Cortex of kidney (tissue), 1 donor: ENCODE measurements at places on chromosomes 4 and X.
A peak's percentile ranks its signal among the peaks of the same experiment; 100 is the strongest.

GRCh38 chrX:20217906-20218305 is 48.8 kb downstream of the RPS6KA3 start:
- no peak for DNase-seq

GRCh38 chrX:2449135-2449886 is 51.5 kb downstream of the DHRSX start:
- no peak for DNase-seq

DNA sequence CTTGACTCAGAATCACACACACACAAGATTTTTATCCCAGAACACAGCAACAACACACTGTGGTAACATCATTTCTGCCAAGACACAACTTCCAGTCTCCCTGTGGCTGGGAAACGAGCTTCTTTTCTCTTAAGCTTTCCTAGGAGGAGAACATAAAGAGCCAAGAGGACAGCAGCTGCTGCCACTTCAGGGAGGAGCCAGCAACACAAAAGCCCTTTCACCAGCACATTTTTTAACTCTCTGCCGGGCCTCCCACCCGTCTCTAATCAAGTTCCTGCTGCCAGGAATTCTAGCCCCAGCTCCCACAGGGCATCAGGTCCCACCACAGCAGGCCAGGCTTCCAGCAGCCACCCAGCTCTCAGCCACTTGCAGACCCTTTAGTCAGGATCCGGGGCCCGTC is 22.4 kb downstream of the FAT1 start:
- no peak for DNase-seq

- DNase-seq = no peak
These were observed 17.0 kb downstream of the LAMP2 start for GRCh38 chrX:120452131-120452530.

DNA sequence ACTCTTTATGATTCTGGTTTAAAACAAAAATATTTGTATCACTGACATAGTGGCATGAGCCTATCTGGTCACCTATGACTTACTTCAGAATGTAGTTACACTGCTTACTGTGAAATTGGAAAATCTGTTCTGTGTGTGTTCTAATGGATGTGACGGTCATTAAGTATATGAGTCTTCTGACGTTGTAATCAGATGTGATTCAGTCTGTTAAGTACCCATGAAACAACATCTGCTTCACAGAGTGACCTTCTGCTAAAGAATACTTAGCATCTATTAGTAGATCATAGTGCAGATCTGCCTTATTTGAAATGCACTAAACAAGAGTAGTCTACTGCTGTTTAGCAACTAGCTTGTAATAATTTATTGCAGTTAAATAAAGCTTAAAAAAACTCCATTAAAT is 317.1 kb downstream of the DCTD start:
- no peak for DNase-seq

- DNase-seq = no peak
These were observed at the start of gene GPR143 for GRCh38 chrX:9765737-9766097. Gene GPR143, minus strand, starts transcription at chrX:9765847. Its CDS starts 30 bp downstream, at chrX:9765817.

DNA sequence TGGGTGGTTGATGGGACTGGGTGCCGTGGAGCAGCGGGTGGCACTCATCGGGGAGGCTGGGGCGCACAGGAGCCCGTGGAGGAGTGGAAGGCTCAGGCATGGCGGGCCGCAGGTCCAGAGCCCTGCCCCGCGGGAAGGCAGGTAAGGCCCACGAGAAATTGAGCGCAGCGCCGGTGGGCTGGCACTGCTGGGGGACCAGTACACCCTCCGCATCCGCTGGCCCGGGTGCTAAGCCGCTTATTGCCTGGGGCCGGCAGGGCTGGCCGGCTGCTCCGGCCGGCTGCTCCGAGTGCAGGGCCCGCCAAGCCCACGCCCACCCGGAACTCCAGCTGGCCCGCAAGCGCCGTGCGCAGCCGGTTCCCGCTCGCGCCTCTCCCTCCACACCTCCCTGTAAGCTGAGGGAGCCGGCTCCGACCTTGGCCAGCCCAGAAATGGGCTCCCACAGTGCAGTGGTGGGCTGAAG is 85.1 kb upstream of the FAT4 start:
- no peak for DNase-seq

DNA sequence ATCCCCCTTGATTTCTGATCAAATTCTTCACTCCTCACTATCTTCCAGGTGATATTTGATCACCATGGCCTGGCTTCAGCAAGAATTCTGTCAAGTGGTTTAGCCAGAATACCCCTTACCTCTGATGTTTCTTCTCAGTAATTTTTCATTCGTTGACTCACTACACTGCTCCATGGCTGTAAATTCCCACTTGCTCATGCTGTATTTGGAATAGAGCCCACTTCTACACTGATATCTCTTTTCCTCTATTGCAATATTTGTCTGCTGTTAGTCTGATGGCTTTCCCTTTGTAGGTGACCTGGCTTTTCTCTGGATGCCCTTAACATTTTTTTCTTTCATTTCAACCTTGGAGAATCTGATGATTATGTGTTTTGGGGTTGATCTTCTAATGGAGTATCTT is 73.9 kb upstream of the DIPK2B start:
- DNase-seq = no peak

GRCh38 chrX:118780911-118781310 is 42.7 kb upstream of the ZCCHC12 start:
- DNase-seq = no peak

GRCh38 chr4:14254252-14254651 is 626.7 kb upstream of the BOD1L1 start:
- no peak for DNase-seq

- no peak for DNase-seq
These were observed 134.4 kb downstream of the AFF1 start for GRCh38 chr4:87069037-87069742.

DNA sequence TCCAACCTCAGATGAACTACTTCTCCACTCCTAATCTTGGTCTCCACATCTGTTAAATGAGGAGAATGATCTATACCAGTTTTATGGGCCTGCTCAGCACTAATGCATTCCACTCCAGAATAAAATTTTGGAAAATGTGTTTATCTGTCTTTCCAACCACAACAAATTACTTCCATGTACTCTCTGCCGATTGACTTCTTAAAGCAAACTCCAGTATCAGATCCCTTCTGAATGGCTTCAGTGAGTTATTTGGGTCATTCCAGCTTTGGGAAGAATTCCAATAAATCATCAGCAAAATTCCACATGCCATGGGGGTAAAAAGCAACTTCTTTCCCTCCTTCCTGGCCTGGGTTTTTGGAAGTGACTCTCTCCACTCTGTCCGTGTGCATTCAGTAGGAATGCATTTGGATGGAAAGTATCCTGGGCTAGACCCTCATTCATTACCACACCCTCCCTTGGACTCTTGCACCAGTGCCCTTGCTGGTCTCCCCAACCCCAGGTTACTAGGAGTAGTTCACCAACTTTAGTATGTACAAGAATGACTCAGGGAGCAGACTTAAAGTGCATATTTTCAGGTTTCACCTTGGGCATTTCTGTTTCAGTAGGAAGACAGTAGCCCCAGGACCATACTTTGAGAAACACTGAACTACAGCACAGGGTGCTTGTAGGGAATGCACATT is 15.4 kb upstream of the ADH6 start:
- no peak for DNase-seq

GRCh38 chr4:111618908-111619307 is 526.3 kb upstream of the FAM241A start:
- no peak for DNase-seq

- DNase-seq = peak; percentile 4
These were observed at the start of gene CLCN4 for GRCh38 chrX:10156199-10157031. Gene CLCN4, plus strand, starts transcription at chrX:10156975. Its CDS starts 28,058 bp downstream, at chrX:10185033.

GRCh38 chrX:15087747-15088146 is 182.1 kb downstream of the ASB9 start:
- DNase-seq = no peak

DNA sequence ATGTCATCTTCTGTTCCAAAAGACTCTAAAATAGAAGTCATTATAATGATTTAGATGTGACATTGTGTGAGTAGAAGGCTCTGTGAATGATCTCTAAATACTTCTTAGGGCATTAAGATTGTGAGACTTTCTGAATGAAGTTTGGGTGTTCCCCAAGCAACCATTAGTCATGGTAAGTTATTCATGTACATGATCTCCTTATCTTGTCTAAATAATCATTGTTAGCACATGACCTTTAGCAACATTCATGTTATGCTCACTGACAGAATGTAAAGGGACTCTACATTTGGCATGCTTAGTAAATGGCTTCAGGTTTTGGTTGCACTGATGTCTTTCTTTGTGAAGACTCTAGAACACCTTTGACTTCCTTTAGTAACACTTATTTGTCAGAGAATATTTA is 140.8 kb upstream of the AGA start:
- DNase-seq = no peak

GRCh38 chr4:169286562-169287301 is 16.0 kb upstream of the SH3RF1 start:
- DNase-seq = no peak

- DNase-seq = no peak
These were observed 56.5 kb downstream of the SNX25 start for GRCh38 chr4:185265942-185266341.

GRCh38 chrX:42128020-42128419 is 204.7 kb upstream of the CASK start:
- no peak for DNase-seq

GRCh38 chr4:147480891-147481576 is at the start of gene EDNRA:
Gene EDNRA, plus strand, starts transcription at chr4:147481097. Its CDS starts 4,585 bp downstream, at chr4:147485682.
- DNase-seq = no peak

DNA sequence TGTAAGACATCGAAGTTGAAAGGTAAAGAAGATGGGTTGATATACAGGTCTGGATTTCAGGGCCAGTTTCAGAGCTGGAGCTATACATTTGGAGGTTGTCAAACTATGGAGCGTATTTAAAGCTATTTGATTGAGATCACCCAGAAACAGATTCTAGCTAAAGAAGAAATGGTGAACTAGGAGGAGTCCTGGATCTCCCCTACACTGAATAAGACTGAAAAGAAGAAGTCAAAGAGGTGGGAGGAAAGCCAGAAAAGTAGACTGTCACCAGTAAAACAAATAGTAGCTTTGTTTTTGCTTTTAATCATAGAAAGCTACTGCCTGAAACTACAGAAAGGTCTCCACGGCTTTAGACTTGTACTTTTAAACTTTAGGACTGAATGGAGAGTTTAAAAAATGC is 5.0 kb upstream of the NDP start:
- DNase-seq = no peak

DNA sequence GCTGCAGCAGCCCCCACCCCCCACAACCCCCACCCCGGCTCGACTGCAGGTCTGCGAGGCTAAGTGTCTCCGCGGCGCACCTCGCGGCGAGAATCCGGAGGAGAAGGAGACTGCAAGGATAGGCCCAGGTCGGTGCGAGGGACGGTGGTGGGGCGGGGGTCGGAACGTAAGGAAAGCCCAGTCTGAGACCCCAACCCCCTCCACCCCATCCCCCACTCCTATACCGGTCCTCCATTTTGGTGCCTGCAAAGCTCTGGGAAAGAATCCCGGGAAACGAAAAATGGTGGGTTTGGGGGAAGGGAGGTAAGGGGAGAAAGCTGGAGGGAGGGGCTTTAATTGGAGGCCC is 614 bp downstream of the BEX3 start:
- no peak for DNase-seq

DNA sequence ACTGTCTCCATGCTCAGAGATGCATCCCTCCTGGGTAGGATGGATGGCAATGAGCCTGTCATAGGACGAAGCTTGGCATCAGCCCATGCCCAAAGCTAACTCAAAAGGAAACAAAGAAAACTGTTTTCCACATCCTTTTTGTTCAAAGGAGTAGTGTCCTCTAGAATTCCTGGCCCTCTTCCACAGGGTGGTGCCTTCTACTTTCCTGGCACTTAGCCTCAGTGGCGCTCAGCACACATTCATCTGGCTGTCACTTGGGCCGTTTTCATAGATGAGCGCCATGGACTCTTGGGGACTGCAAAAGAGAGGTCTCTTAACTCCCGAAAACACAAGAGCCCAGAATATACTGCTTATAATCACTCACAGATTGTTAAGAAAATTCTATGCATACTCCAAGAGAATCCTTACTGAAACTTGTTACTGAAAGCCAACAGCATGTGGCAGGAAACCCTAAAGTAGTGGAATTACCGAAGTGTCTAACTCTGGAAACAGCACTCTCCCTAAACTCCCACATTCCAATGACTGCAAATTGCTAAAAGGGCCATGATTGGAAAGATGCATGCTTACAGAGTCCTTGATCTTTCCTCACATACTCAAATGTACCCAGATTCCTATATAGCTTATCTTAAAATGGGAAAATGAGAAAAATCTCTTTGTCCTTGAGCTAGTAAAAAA is 110.0 kb downstream of the HS6ST2 start:
- no peak for DNase-seq

GRCh38 chrX:103710609-103711008 is at the start of gene TMEM31:
Gene TMEM31, plus strand, starts transcription at chrX:103710909. Its CDS starts 1,350 bp downstream, at chrX:103712259.
- DNase-seq = no peak

- DNase-seq = no peak
These were observed 38.9 kb downstream of the TBC1D9 start for GRCh38 chr4:140717313-140717712.

DNA sequence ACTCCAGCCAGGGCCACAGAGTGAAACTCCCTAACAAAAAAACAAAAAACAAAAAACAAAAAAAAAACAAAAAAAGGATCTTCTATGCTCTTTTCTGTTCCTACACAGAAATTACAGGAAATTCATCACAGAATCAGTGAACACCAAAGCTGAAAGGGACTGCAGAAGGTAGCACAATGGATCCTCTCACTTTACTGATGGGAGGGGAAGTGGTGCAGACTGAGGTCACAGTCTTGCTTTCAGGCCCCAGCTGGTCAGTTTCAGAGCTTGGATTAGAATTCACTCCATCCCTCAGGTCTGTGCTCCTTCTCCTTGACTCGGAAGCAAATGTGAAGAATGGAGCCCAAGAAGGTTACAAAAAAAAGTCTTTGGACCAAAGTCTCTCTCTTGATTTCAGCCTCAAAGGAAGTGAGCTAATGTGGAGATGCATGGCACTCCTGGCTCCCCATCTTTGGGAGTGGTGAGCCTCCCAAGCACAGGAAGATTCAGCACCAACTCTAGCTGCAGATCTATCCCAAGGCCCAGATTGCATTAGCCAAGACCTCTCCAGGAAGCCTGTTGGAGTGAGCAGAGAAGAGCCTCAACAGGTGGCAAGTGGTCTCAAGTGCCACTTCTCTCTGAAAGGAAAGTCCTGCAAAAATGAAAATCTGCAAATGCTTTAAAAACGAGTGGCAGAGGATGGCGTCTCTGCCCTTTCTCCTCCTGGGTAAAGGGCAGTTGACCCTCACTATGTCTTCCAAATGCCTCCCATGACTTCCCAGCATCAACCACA is 176.0 kb downstream of the MAML3 start:
- no peak for DNase-seq

DNA sequence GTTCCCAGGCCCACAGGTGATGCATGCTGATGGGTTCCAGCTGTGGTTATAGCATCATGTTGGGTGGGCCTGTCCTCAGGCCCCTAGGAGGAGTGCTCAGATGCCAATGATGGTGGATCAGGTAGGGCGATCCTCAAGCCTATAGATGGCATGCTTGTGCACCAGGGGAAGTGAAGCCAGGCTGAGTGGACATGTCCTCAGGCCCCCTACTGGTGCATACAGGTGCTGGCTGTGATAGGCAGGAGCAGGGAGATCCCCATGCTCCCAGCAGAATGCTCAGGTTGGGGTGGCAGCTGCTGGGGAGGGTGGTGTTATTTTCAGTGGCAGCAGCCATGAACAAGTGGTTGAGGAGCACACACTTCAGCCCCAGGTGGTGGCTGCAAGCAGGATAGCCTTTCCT is 96.0 kb downstream of the SMARCA1 start:
- no peak for DNase-seq

GRCh38 chrX:2933125-2933900 is 4.2 kb upstream of the ARSD start:
- no peak for DNase-seq
